ENCODE measurements at places on chromosomes 2 and 18.

- DNase-seq: peak; percentile 81
Measured at GRCh38 chr2:163171786-163172530, 333.4 kb upstream of the KCNH7 start.

DNA sequence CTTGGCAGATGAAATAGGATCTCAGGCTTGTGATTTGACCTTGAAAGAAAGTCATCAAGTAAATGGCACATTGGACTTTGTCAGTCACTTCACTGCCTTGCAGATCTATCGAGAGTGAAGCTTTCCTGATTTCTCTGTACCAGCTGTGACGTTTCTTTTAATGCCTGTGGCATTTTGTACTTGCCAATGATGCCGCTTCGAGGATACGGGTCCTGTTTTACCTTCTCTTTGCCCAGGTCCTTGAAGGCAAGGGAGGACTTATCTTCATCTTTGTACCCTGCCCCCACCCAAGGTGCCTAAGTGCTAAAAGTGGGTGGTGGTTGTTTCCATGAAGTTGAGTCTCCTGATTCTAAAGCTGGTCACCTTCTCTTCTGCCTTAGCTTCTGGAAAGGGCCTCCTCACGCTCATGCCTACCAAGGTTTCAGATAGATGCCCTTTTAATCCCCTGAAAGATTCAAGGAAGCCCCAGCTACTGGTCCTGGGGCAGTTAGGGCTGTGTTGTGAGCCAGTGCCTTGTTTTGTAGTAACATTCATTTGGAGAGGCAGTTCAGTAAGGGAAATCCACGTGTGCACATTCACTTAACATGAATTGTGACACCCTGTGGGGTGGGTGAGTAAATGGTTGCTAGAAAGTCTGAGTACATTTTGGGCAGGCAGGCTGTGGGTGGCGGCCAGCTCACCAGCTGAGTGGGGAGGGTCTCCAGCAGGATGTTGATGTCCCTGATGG is 6.1 kb downstream of the LBH start:
- no peak for DNase-seq

- DNase-seq: no peak
Measured at GRCh38 chr2:109487871-109488655, 125.7 kb downstream of the SEPTIN10 start.

DNA sequence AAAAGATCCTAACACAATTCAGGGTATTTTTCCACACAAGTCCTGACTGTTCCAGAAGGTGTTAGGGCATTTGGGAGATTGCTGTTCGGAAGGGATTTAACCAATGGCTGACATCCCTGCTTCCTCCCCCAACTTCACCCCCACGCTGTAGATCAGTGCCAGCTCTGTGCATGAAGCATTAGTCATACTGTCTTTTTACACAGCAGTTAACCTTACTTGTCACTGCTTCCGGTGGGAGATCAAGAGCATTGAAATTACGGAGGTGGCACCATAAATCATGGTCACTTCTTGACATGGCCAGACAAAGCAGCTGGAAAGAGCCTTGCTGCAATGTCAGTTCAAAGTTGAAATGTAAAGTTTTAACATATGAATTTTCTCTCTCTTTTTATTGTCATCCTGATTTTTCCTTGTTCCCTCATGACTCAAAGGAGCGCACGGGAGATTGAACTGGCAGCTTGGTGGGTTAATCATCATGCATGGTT is 70.2 kb downstream of the HRH4 start:
- peak; percentile 47 for DNase-seq

DNA sequence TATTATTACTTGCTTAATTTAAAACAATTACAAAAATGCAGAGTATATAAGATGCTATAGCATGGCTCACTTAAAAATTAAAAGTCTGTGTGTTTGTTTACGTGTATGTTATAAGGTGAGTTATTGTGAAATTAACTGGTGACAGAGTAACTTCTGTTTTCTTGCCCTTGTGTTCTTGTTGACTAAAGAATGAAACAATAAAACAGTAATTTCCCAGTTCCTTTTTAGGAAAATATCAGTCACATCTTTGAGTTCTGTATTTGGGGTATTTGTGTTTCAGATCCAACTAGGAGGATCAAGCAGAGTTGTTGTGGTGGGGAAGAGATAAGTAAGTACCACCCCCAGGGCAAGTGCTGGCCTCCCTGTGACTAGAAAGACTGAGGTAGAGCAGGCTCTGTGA is 143.6 kb downstream of the CCDC148 start:
- DNase-seq: no peak

DNA sequence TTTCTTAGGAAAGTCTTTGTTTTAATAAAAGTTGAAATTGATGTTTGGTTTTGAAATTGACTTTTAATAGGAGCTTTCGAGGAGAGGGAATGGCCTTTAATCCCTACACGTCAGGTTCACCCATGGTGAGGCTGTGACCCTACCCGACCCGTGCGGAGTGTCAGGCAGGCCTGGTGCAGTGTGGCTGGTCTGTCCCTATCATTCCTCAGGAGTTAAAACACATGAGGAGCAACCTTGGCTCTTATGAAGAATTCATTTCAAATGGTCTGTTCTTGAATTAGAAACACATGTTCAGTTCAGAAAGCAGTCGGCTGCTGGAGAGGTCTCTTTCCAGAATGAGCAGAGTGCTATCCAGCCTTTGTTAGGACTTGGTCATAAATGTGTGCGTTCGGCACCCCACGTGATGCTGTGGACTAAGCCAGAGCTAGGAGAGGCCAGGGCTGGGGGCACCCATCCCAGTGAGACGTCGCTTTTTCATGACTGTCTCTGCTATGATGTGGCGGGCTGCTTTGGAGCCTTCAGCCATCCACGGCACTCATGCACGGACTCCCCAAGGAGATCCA is 54.7 kb downstream of the EMILIN2 start:
- DNase-seq: no peak

GRCh38 chr2:136006658-136007057 is 21.2 kb upstream of the DARS1 start:
- DNase-seq: no peak

All from HAP-1 (cell line).